ENCODE measurements at places on chromosomes 3 and 15.

DNA sequence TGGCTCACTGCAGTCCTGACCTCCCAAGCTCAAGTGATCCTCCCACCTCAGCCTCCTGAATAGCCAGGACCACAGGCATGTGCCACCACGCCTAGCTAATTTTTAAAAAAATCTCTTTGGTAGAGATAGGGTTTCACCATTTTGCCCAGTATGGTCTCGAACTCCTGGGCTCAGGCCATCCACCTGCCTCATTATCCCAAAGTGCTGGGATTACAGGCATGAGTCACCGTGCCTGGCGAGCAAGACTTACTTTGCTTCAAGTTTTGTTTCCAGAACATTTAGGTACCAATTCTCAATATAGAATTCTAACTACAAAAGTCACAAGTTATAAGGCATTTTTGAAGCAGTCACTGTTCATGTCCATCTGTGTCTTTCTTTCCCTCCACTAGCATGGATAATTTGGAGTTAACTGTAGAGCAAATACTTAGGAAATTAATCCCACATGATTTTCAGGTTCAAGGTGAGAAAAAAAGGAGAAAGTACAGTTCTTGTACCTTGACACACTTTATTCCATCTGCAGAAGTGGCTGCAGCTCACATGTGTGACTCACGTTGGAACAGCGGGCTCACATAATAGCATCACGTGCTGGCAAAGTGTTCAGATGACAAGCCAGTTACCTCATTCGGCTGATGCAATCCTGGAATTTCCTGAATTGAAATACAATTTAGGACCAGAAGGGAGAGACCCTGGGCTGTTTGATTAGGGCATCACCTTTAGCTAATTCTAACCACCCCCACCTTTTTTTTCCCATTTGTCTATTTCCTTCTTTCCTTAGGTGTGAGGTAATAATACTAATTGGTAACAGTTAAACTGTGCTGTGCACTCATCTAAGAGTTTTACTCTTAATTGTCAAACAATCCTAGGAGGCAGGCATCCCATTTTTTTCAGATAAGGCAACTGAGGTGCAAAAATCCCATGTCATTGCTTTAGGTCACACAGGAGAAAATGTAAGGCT, 46.9 kb upstream of the NEDD4 start:
- peak; percentile 7 for DNase-seq

- no peak for DNase-seq
Observed at GRCh38 chr3:31832551-31832950, 148.5 kb downstream of the OSBPL10 start.

- no peak for DNase-seq
Observed at GRCh38 chr3:40841131-40841530, 316.4 kb downstream of the ZNF621 start.

GRCh38 chr3:157127831-157128767, 31.8 kb downstream of the CCNL1 start:
- peak; percentile 65 for DNase-seq

DNA sequence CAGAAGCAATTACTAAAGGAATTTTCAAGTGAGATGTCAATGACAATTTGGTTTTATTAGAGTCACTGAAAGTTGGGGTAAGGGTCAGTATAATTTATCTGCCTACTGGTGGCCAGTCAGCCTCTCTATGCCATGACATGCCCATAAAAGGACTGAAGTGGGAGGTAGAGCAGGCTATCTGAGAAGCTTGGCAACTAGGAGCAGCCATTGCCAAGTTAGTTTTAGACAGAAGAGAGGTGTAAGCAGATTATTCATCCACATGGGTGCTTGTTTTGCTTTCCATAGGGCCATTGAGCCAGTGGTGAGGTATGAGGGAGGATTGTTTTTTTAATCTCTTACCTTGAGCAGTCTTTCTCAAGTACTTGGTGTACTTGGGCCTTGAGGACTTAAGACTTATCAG, 8.1 kb upstream of the RBP1 start:
- no peak for DNase-seq

GRCh38 chr15:44734839-44735481, 1.4 kb upstream of the TRIM69 start:
- no peak for DNase-seq

- DNase-seq, result no peak
Observed at GRCh38 chr3:149080699-149081091, 5.6 kb downstream of the HLTF start.

DNA sequence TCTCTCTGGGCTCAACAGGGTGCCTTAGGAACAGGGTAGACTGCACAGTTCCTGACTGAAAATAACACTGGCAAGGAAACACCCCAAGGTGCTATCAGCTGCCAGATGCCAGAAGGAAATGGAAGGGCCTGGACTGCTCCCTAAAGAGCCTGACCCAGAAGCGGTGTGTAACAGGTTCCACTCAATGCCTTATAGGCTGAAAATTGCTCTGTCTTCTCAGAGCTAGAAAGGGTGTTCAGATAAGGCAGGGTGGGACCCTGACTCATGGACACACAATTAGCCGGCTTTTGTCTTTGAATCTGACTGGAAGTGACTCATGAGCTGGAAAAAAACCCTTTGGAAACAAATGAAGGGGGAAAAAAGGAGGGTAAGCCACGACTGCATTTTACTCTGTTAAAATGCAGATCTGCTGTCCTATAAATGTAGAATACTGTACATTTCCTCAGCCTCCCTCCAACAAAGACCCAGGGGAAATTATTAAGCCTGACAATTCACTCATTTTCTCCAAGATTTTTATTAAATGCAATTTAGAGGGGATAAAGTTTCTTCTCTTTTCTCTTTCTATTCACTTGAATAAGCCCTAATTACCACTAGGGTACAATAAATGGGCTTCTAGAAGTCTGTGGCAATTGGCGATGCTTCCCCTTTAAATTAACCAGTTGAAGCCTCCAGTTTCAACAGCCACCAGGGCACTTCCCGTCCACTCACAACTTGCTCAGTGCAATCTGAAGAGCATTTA, 160.2 kb upstream of the TBL1XR1 start:
- no peak for DNase-seq

DNA sequence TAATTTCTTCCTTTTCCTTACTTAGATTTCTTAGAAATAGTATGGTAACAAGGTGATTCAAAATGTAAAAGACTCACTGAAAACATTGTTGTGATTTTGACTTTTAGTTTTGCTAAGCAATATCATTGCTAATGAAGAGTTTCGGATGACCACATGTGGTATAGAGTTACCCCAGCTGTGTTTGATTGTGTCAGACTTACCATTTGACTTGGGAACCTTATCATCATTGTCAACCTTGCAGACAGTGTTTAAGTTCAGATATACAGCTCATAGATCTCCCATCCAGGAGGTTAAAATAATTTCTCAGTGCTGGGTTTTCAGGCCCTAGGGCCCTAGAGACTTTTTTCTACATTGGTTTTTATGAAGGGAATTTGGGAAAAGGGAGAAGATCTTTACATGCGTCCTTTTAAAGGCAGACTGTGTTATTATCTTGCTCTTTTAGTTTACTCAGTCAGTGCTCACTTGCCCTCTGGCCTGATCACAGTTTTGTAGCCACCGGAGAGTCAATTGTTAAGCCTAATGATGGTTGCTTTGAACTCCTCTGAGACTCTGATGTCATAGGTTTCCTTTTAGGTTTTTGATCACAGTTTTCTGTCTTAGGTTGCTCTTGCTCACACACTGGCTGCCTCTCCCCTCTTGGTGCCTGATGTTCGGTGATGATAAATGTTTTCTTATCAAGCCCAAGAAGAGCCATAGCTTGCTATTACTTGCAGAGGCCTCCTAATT, 133.5 kb upstream of the ZPLD1 start:
- no peak for DNase-seq

- DNase-seq, result no peak
Observed at GRCh38 chr15:83616840-83617239, 37.1 kb upstream of the ADAMTSL3 start.

GRCh38 chr3:105722943-105723556, 145.8 kb downstream of the CBLB start:
- DNase-seq, result no peak

Measured in stimulated activated CD4-positive, alpha-beta T cell treated with anti-CD3 and anti-CD28 coated beads, Interleukin-4, amount 100 ng/mL, for 1 hour (primary cell).